ENCODE measurements at places on chromosomes 11 and 22. TPM values are rescaled to one million over a fixed set of nuclear protein-coding genes. Genes with fewer than 3 reads are reported as not detected.
A peak's percentile ranks its signal among the peaks of the same experiment; 100 is the strongest.

GRCh38 chr22:35804421-35804820, 86.7 kb downstream of the APOL5 start:
- H3K4me3 ChIP-seq: no peak overlapping the region
- no peaks in the 10 kb centered on the region for H3K27me3 ChIP-seq
- H3K4me1 ChIP-seq: peaks cover 28% of the 10 kb centered on the region
- no peak overlapping the region for H3K27ac ChIP-seq

- peaks cover 2% of the 10 kb centered on the region for H3K36me3 ChIP-seq
- no peak overlapping the region for H3K4me3 ChIP-seq
- no peaks in the 10 kb centered on the region for H3K27me3 ChIP-seq
- 0 out of 2 replicates have a peak, but pooled peaks cover 6% of the 10 kb centered on the region for H3K4me1 ChIP-seq
- no peak overlapping the region for H3K27ac ChIP-seq
Observed at GRCh38 chr11:9850224-9850895, 186.5 kb downstream of the SWAP70 start.

DNA sequence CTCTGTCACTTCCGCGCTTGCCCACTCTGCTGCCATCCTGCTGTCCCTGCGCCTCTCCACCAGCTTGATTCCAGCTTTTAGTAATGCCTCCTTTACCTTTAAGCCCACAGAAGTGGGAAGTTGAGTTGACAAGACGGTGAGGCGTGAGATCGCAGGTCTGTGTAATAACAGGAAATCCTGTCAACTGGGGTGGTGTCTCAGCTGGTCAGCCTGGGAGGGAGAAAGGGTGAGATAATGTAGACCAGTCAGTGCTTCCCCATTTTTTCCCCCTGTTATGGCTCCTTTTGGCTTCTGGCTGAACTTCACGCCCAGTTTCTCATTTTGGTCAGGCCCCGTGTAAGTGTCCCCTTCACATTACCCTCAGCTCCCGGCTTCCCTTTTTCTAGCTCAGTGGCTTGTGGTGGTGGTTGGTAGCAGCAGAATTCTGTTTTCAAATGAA, 98.9 kb downstream of the TRAF6 start:
- H3K4me3 ChIP-seq: no peak overlapping the region
- DNase-seq: no peak

DNA sequence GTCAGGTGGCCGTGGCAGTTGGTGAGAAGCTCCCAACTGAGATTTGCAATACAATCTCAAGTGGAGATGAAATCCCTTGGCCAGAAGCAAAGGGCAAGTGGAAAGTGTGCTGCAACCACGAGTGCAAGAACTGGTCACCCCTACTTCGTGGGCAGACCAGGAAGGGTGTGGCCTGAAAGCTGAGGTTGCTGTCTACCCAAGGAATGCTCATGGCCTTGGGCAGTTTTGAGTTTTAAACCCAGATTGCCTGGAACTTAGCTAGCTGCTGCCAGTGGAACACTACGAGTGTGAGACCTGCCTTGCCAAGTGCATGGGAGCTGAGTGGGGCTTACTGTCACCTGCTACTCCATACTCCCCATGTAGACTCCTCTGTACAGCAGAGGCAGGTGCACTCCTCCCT, 113.3 kb upstream of the FAT3 start:
- H3K36me3 ChIP-seq: no peaks in the 10 kb centered on the region
- H3K4me3 ChIP-seq: no peak overlapping the region
- H3K27me3 ChIP-seq: no peaks in the 10 kb centered on the region
- no peak for DNase-seq
- H3K4me1 ChIP-seq: no peaks in the 10 kb centered on the region

DNA sequence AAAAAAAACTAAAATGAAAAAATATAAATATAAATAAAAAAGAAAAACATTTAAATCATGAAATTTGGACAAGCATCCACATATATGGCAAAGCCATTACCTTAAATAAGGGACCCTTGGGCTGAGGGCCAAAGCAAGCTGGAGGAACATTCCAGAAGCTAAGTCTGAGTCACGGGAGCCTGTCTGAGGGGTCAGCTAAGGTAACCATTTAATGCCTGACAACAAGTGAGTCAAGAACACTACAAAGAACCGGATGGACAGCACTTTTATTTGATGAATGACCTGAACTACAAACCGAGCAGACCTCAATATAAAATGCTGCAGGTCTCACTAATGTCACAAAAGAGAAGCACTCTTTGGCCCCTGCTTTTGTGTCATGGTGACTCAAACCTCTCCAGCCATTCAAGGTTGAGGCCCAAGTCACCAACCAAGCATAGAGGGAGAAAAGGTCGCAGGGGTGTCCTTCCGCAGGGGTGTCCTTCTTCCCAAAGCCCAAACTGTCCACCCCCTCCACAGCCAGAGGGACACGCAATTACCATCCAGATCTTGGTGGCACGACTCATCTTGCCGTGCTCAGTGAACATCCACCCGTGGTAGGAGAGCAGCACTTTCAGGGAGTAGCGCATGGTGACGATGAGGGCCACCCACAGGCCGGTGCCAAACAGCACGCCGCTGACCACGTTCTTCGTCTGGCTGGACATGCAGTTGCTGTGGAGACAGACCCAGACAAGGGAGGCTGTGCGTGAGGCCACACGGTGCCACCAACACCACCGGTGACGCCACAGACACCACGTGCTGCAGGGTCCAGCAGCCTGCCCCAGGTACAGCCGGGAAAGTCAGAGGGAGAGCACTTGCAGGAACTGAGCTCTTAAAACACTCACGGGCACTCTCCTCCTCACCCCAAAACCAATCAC, 34.5 kb downstream of the CPT1A start:
- no peaks in the 10 kb centered on the region for H3K4me1 ChIP-seq
- H3K36me3 ChIP-seq: no peaks in the 10 kb centered on the region
- no peaks in the 10 kb centered on the region for H3K27me3 ChIP-seq
- H3K27ac ChIP-seq: no peak overlapping the region

GRCh38 chr11:68663482-68664010, 20.8 kb upstream of the GAL start:
- peaks cover 9% of the 10 kb centered on the region for H3K27me3 ChIP-seq
- H3K36me3 ChIP-seq: no peaks in the 10 kb centered on the region
- no peak overlapping the region for H3K4me3 ChIP-seq
- no peak overlapping the region for H3K27ac ChIP-seq
- DNase-seq: no peak

GRCh38 chr22:28514321-28514821, 165.3 kb downstream of the TTC28 start:
- no peak overlapping the region for H3K27ac ChIP-seq
- no peak for DNase-seq
- no peaks in the 10 kb centered on the region for H3K27me3 ChIP-seq
- no peaks in the 10 kb centered on the region for H3K4me1 ChIP-seq
- no peak overlapping the region for H3K4me3 ChIP-seq

GRCh38 chr11:110518809-110519514, 89.2 kb downstream of the FDX1 start:
- H3K4me1 ChIP-seq: no peaks in the 10 kb centered on the region
- no peak overlapping the region for H3K4me3 ChIP-seq
- DNase-seq: no peak
- H3K27me3 ChIP-seq: peaks cover 2% of the 10 kb centered on the region
- H3K36me3 ChIP-seq: no peaks in the 10 kb centered on the region

GRCh38 chr11:93295921-93296575, 34.5 kb upstream of the DEUP1 start:
- H3K4me1 ChIP-seq: no peaks in the 10 kb centered on the region
- no peak overlapping the region for H3K4me3 ChIP-seq
- H3K36me3 ChIP-seq: no peaks in the 10 kb centered on the region
- no peak overlapping the region for H3K27ac ChIP-seq
- H3K27me3 ChIP-seq: no peaks in the 10 kb centered on the region

The FZD4 gene
- total RNA-seq: 46.5 TPM

- peaks cover 33% of the 10 kb centered on the region for H3K36me3 ChIP-seq
- no peak for DNase-seq
- H3K4me1 ChIP-seq: peaks cover 70% of the 10 kb centered on the region
- H3K4me3 ChIP-seq: peak overlapping the region; percentile 86
Observed at GRCh38 chr11:62854013-62854824, 14.8 kb upstream of the WDR74 start.

DNA sequence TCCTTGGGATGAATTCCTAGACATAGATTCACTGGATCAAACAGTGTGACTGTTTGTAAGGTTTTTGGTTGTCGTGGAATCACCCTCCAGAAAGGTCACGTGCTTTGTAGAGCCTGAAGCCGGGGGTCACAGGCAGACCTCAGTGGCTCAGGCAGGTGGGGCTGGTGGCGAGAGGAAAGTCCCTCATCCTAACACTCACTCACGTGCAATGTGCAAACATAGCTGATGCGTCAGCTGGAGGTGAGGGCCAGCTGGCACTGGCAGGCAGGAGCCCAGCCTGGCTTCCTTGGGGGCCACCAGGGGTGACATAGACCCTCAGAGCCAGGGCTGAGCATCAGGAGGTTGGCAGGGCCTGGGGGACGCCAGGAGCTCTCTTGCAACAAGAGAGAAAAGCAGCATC, 90.0 kb downstream of the ARHGAP8 start:
- no peak for DNase-seq
- H3K4me3 ChIP-seq: no peak overlapping the region
- no peaks in the 10 kb centered on the region for H3K4me1 ChIP-seq

- no peak for DNase-seq
- peak overlapping the region; percentile 100 for H3K27ac ChIP-seq
- no peaks in the 10 kb centered on the region for H3K36me3 ChIP-seq
- H3K27me3 ChIP-seq: no peaks in the 10 kb centered on the region
Observed at GRCh38 chr11:61756147-61756451, 3.7 kb downstream of the MYRF start.

DNA sequence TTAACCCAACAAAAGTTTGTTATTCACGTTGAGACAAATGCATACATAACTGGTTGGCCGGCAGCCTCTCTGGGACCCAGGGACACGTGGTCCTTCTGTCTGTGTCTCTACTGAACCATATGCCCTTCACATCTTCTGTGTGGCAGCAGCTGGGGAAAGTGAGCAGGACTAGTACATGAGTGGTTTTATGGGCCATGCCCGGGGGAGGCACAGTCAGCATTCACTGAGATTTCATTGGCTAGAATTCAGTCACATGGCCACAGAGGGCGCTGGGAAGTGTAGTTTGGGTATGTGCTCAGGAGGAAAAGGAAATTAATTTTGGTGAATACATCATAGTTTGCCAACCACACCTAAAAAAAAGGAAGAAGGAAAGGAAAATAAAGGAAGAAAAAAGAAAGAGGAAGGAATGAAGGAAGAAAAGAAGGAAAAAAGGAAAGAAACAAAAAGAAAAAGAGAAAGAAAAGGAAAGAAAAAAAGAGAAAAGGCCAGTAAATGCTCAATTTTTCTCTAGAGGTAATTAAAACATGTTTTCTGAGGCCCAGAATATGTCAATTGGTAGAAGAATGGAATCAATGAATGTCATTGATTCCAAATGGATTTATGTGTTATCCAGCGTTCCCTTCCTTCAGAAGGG, 55.9 kb upstream of the KIRREL3 start:
- H3K4me3 ChIP-seq: no peak overlapping the region
- H3K27ac ChIP-seq: no peak overlapping the region
- no peaks in the 10 kb centered on the region for H3K4me1 ChIP-seq

GRCh38 chr11:128686745-128687177, 7.1 kb upstream of the FLI1 start:
- no peak for DNase-seq
- no peaks in the 10 kb centered on the region for H3K36me3 ChIP-seq
- no peaks in the 10 kb centered on the region for H3K4me1 ChIP-seq
- no peak overlapping the region for H3K27ac ChIP-seq

DNA sequence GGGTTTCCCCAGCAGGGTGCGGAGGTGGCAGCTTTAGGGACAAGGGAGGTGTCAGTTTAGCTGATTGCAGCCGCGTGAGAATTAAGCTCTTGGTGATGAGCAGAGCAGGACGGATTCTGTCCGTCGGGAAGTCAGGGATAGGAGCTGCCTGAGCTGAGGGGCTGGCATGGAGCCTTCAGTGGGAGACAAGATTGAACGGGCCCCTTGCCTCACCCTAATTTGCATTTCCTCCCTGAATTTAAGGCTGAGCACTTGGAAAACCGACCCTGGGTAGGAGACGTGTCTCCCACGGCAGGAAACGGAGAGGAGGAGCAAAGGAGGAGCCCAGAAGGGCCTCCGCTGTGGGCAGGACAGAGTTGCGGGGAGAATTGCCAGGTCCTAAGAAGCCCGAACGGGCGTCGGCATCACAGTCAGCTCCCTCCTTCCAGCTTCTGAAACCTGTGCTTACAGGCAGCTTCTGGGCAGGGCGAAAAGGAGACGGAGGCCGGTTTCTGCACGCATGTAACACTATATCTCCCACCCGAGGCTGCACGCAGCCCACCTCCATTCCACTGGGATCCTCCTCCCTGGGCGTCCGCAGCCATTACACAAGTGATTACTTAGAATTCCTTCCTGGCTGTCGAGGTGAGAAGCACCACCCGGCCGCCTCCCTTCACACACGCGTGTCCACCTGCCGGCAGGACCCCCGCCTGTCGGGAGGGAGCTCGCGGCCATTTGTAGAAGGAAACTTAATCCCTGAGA, 345.8 kb downstream of the BRD1 start:
- DNase-seq: no peak
- no peaks in the 10 kb centered on the region for H3K36me3 ChIP-seq
- H3K4me1 ChIP-seq: no peaks in the 10 kb centered on the region

The FAT3 gene
- total RNA-seq: not detected

GRCh38 chr22:17875156-17875555, 100.9 kb upstream of the BID start:
- H3K4me1 ChIP-seq: no peaks in the 10 kb centered on the region
- DNase-seq: no peak
- H3K27ac ChIP-seq: no peak overlapping the region
- H3K4me3 ChIP-seq: no peak overlapping the region
- H3K36me3 ChIP-seq: peaks cover 58% of the 10 kb centered on the region

DNA sequence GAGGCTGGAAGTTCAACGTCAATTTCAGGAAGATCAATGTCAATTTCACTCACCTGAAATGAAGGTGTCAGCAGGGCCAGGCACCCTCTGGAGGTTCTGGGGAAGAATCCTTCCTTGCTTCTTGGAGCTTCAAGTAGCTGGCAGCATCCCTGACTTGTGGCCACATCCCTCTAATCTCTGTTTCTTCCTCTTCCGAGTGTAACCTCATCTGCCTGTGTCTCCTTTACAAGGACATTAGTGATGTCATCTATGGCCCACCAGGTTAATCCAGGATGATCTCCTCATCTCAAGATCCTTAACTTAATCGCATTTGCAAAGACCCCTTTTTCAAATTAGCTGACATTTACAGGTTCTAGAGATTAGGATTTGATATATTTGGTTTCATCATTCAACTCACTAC, 240.8 kb upstream of the MTNR1B start:
- H3K4me1 ChIP-seq: no peaks in the 10 kb centered on the region
- no peaks in the 10 kb centered on the region for H3K36me3 ChIP-seq

GRCh38 chr11:624705-625635, at the start of gene CDHR5:
Gene CDHR5 (minus strand): TSS chr11:624955. CDS start chr11:624902, 53 bp downstream.
- no peaks in the 10 kb centered on the region for H3K27me3 ChIP-seq
- no peaks in the 10 kb centered on the region for H3K36me3 ChIP-seq
- DNase-seq: peak; percentile 41
- peak within 1 kb of the TSS; percentile 49 for H3K4me3 ChIP-seq
- H3K27ac ChIP-seq: peak within 1 kb of the TSS; percentile 46
- H3K4me1 ChIP-seq: peaks cover 31% of the 10 kb centered on the region
